ENCODE measurements at places on chromosomes 11 and 22.

GRCh38 chr22:16958475-16958874 lies 49.5 kb downstream of the GAB4 start:
- no peak for DNase-seq

GRCh38 chr11:132137981-132138313 lies 767.5 kb downstream of the NTM start:
- no peak for DNase-seq

- DNase-seq: no peak
Observed at GRCh38 chr11:316891-317301, 3.1 kb downstream of the IFITM1 start.

GRCh38 chr11:119248750-119249670 lies 42.9 kb downstream of the CBL start:
- DNase-seq: no peak

GRCh38 chr11:120747850-120748814 lies 236.6 kb downstream of the GRIK4 start:
- DNase-seq: no peak

DNA sequence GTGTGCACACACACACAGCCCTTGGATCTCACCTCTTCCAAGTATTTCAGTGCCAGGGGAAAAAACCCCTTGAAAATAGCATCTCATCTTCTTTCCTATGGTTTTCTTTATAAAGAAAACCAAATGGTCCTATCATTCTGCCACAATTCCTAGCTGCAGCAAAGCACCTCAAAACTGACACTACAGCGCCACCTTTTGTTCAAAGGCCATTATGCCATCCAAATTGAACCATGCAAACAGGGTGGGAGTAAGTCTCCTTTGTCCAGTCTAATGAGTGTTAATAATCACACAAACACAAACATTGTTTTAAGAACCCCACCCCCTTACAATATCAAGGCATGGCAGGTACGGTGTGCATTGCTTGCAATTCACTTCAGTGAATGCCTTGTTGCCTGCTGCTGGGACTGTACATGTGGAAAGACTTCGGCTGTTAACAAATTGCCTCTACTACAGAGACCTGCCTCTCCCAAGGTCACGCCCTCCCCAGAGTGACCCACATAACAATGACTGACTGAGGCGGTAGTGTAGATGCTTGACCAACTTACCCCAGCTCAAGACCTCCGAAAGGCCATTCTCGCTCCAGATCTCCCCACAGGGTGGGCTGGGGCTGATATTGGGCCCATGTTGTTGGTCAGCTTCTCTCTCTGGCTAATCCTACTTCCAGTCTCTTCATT lies 31.7 kb downstream of the FAM181B start:
- no peak for DNase-seq

GRCh38 chr22:20520093-20520511 lies 12.7 kb downstream of the MED15 start:
- no peak for DNase-seq

DNA sequence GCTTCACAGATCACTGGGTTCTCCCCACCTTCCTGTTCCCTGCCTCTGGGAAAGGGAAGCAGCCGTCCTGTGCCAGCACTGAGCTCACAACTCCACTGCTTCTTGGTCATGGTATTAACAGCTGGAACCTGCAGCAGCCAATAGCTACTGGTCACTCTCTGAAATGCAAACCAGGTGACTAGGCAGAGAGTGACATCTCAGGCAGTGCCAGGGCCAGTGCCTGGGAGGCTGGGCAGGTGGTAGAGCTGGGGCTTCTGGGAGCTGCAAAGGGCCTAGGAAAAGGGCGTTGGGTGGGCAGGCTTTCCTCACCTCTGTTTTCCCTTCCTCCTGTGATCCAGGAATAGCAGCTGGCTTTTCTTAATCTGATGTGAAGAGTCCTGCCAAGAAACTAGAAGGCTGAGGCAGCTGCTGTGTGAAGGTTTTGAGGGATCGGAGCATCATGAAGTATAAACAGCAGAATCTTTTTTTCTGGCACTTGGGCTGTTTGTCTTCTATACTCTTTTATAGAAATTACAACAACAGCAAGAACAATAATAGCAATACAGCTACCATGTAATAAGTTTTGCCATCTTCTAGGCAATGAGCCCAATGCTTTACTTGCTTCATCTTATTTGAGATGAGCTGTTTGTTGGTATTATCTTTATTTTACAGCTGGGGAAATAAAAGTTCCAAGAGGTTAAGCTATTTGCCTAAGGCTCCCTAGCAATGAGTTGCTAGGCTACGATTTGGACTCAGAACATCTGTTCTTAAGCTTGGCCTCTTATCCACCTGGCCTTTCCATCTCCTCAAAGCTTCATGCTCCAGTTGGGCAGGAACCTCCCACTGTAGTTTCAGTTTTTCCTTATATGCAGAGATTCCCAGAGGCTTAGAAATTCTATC lies 22.0 kb upstream of the CD44 start:
- no peak for DNase-seq

- no peak for DNase-seq
Observed at GRCh38 chr11:1129143-1129610, 28.6 kb upstream of the MUC5AC start.

DNA sequence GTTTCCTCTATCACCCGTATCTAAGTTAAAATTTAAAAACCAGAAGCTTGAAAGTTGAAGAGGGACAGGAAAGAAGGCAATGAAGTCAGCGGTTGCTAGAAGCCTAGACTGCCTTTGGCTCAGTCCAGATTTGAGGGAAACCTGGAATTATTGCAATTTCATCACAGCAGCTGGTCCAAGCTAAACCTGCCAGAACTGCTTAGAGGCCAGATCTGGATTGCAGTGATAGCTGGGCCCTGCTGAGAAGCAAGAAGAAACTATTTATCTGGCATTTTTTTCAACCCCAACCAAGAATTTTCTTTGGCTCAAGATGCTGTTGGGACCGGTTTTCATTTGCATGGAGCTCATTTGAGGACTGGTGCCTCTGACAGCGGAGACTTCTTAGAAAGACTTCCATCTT lies 121.5 kb upstream of the TEAD1 start:
- no peak for DNase-seq

- DNase-seq: no peak
Observed at GRCh38 chr11:33211580-33211979, 45.6 kb upstream of the HIPK3 start.

DNA sequence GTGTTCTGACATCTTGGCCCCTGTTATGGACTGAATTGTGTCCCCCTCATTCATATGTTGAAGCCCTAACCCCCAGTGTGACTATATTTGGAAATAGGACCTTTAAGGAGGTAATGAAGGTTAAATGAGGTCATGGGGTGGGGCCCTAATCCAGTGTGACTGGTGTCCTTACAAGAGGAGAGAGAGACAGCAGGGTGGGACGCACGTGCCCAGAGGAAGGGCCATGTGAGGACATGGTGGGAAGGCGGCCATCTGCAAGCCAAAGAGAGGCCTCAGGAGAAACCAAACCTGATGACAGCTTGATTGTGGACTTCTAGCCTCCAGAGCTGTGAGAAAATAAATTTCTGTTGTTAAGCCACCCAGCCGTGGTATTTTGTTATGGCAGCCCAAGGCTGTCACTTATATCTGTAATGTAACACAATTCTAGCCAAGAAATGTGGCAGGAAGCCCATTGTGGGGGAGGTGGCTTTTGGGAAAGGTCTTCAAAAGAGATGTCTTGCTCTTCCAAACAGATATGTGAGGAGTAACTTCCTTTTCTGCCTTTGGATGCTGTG lies 23.7 kb downstream of the SLC22A6 start:
- DNase-seq: no peak

DNA sequence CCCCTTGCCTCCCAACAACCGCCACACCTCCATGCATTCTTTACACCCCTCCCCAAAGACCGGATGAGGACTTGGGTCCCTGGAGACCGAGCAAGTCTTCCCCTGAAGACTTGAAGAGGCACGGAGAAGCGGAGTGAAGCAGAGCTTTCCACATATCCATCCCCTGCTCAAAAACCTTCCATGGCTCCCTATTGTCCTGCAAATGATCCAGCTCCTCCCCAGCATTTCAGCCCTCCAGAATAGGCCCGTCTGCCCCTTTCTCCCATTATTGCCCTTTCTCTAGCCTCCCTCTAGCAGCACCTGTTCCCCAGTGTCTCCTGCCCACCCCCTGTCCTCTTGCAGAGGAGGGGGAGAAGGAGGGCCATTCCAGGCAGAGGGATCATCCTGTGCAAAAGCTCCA lies 59.8 kb downstream of the CYTH4 start:
- DNase-seq: no peak

GRCh38 chr11:134066943-134067885 lies 1.7 kb upstream of the JAM3 start:
- no peak for DNase-seq

DNA sequence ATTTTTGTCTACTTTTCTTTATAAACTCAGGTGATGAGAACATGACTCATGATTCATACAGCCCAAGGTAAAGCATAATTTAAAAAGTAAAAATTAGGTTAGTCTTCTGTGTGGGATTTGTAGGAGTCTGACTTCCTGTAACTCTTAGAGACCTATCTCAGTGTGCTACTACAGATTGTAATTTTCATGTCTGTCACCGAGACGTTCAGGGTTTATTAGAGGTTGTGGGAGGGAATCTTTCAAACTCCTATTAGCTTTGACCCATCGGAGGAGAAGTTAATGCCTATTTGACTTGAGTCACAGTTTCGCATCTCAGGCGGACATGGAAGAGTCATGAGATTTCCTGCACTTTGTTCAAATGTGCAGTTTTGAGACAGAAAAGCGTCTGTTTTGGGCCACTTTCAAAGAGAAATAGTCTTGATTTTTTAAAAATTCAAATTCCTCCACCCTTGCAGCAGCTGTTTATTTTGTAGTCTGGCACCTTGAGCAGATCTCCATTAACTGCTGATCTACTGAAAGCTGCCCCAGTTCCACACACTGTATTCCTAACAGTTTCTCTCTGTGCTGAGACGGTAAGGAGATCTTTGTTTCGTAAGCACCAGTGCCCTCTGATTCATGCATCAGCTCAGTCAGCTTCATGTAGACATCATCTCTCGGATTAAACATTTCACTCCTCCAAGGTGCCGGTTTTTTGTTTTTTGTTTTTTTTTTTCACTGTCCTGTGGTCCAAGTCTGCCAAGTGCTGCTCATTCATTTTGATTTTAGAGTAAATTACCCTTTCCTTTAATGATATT lies 24.3 kb downstream of the ALKBH3 start:
- DNase-seq: no peak

- DNase-seq: no peak
Observed at GRCh38 chr11:74233683-74234082, 62.6 kb downstream of the PPME1 start.

GRCh38 chr11:99366546-99366945 lies 345.8 kb downstream of the CNTN5 start:
- DNase-seq: no peak

GRCh38 chr11:2891326-2892214 lies 6.0 kb upstream of the CDKN1C start:
- no peak for DNase-seq

DNA sequence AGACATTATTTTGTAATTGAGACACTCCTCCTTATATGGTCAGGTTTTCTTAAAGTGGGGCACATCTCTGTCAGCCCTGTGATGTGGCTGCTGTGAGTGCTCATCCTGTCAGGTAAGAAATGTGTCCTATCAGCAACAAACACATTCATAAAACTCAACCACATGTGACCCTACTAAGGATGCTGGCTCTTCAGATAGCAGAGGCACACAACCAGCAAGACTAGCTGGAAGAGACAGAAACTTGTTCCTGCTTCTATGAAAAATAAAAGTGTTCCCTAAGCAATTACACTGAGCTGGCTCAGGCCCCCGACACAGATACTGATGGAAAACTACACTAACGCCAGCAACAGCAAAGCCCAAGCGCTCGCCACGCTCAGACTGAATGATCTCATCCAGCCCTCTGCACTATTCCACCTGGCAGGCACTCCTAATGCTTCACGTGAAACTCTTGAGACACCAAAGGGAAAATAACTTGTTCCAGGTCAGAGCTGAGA lies 49.8 kb upstream of the CYP2D6 start:
- DNase-seq: no peak

DNA sequence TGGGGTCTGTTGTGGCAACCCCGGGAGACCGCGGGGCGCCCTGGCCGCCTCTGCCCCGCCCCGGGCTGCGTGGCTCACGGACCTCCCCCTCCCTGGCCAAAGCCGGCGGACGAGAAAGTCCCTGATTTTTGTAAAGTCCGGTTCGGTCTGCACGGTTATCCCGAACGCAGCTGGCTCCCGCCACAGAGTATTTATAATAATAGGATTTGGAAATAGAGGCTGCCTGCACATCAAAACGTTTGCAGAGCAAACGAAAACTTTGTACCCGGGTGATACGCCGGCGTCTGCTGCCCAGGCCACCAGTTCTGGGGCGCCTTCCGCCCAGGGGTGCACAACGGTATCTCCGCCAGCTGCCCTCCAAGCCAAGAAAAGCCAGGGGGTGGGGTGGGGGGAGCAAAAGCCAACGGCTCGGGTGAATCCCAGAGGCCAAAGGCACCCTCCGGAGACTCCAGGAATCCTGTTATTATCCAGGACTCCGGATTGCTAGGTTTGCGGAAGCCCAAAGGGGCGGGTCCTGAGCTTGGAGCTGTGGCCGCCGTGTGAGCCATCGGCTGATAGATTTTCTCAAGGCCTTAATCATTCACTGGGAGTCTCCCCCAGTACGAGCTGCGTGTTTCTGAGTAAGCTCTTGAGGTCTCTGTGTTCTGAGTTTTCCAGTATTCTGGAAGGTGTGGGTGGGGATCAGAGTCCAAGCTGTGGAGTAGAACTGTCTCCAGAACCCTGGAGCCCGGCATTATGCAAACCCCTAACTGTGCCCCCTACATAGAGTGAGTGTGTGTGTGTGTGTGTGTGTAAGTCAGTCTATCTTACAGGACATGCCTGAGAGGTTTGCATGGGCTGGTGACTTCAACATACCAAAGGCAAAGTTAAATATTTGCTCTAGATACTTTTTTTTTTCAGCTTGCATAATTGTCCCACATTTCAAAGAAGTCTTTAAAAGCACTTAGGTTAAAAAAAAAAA lies 673 bp upstream of the SHANK2 start:
- no peak for DNase-seq

DNA sequence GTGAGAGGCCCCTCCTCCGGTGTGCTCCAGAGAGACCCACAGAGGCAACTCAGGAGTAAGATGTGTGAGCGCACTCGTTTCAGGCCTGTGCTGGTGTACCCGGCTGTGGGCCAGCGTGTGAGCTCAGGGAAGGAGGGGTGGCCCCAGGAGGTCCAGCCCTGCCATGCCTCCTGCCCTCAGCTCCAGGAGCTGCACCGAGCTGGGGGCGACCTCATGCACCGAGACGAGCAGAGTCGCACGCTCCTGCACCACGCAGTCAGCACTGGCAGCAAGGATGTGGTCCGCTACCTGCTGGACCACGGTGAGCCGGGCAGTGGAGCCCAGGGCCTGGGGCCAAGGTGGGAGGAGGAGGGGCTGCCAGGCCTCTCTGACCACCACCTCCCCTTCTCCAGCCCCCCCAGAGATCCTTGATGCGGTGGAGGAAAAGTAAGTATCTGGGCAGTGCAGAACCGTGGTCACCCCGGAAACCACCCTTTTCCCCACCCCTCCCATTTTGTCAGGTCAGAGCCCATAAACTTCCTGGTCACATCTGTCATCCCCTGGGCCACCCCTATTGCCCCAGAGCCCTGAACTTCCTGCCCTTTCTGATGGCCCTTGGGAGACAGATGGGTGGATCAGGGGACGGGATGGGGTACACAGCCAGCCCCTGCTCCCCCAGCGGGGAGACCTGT lies 2.5 kb upstream of the MDK start:
- DNase-seq: no peak

- DNase-seq: no peak
Observed at GRCh38 chr22:17705546-17705945, 67.0 kb downstream of the BCL2L13 start.

GRCh38 chr22:19921544-19922081 lies 20.0 kb upstream of the COMT start:
- DNase-seq: no peak

- no peak for DNase-seq
Observed at GRCh38 chr11:120985718-120986569, 38.0 kb upstream of the TBCEL start.
